Adipose tissue (tissue), 3 donors: ENCODE measurements at places on chromosomes 6 and 20. TPM values are rescaled to one million over a fixed set of nuclear protein-coding genes. Genes with fewer than 3 reads are reported as not detected.

The CCM2L gene
- polyA plus RNA-seq = 16.0 TPM

The HCRTR2 gene
- polyA plus RNA-seq = not detected

The PRL gene
- polyA plus RNA-seq = 0.56 TPM

The PRDM1 gene
- polyA plus RNA-seq = 1.5 TPM

The SLC17A4 gene
- 2.9 TPM for polyA plus RNA-seq

The ABHD12 gene
- 35.7 TPM for polyA plus RNA-seq

The NFKBIL1 gene
- 25.0 TPM for polyA plus RNA-seq

The EYA2 gene
- 7.9 TPM for polyA plus RNA-seq
